ENCODE measurements at places on chromosomes 2 and 18.

DNA sequence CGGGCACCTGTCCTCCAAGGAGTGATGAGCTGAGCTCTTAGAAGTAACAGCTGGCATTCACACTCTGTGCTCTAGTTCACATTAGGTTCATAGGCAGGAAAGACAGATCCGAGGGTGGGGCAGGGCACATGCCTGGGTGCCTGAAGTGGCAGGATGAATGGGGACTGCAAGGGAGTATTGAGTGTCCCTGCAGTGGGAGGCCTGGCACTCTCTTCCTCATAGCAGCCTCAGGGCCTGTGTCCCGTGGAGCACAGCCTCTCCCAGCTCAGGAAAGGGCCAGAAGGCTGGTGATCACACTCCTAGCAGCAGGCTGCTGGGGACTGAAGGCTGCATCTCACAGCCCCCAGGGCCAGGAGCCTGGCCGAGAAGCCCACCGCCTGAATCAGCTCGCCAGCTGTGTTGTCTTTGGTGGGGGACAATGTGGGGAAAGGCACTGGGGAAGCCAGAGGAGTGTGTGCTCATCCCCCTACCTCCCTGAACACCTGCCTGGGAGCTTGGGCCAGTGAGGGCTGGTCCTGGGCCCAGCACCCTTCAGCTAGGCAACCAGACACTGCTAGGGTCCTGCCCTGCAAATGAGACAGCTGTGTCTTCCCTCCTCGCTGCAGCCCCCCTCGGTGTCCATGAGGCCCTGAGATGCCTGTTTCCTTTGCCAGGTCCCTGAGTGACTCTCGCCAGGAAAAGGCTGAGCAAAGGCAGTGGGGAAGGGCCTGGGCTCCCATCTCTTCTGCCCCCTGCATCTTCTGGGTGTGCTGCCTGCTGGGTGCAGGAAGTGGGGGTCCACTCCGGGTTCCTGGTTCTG, 48.2 kb upstream of the HS6ST1 start:
- DNase-seq = no peak

DNA sequence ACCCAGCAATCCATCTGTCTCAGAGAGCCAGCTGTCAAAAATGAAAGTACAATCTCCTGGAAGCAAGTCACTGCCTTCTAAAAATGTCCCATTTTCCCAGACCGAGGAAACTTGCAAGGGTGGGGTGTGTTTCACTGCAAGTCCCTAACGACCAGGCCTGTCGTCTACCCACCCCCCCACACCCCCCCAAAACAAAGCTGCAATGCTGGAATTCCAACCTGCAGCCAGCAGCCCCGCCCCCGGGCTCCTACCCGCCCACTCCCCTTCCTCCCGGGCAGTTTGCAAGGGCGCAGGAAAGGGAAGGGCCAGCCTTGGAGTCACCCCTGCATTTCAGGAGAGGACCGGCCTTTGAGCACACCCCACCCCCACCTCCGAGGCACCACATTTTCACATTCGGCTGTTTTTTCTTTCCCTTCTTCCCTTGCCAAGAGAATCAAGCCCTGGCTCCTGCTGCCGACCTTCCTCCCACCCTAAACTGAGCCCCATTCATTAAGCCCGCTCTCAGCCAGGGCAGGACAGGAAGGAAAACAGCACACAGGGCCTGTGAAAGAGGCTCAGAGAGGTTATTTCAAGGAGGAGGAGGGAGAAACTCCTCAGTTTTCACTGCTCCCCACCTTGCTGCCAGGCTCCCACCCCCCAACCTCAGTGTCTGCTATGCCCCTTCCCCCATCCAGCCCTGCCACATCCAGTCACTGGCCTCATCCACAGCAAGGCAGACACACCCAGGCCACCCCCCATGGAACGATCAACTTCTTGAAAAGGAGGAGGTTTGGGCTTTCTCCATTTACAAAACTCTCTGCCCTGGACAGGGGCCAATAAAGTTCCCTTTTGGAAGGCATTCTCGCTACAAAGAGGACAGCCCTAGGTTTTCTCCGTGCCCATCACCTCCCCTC, 11.3 kb downstream of the SMAD7 start:
- no peak for DNase-seq

- DNase-seq = no peak
These were observed 495 bp upstream of the IL36RN start for GRCh38 chr2:113058411-113058994.

- no peak for DNase-seq
These were observed 216.8 kb downstream of the MGAT5 start for GRCh38 chr2:134470561-134471168.

DNA sequence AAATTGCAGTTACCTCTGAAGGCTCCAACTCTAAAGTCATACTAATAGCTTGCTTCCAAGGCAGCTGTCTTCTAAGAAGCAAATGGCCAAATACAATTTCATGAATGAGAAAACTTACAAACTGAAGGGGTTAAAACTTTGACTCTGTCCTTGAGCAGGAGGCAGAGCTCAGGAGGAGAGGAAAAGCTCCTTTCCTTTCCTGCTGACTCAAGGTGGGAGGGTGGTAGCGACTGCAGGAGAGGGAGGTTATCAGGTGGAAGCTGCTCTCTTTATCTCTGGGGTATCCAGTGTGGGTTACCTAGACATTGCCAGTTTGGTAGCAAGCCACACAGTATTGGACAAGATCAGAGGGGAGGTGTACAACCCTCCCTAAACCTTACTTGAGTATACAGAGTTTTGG, 2.7 kb upstream of the EFEMP1 start:
- DNase-seq = no peak

DNA sequence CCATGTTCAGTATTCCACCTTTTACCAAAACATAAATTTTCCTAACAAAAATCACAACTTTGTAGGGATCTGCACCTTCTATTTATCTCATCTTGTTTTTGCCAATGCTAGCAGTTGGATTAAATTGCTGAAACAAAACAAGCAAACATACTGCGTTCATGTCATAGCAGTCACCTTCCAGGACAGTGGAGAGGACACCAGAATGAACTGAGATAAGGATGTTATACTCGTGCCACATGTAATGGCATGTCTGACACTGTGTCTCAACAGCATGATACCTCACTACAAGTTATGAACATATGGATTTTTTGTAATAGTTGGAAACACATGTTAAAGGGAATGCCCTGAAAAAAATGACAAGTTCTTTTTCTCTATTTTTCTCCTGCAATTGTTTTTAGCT, 245.3 kb downstream of the XIRP2 start:
- DNase-seq = no peak

DNA sequence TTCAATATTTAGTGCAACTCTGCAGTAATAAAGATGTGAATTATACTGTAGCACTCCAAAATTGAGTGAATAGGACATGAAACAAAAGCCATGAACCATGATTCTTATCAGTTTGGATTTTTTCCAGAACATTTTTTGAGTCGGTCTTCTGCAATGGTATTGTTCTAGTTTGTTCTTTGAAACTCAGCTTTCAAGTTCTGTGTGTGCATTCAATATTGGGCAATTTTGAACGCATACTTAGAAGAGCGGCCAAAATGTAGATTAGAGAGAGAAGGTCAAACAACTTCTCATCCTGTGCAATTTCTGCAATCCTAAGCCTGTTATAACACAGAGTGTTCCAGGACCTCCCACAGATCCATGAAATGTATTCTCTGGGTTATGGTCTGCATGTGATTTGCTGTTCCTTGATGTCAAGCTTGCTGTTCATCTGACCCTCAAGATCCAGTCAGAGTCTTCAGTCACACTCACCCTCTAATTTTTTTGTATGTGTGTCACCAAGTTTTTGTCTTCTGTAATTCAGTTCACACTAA, 48.3 kb downstream of the TSPYL6 start:
- no peak for DNase-seq

- DNase-seq = no peak
These were observed 121.3 kb downstream of the FMNL2 start for GRCh38 chr2:152456262-152456661.

All from T-helper 2 cell (primary cell).